ENCODE measurements at places on chromosomes 3 and 15.

- no peak for DNase-seq
Measured at GRCh38 chr15:39710681-39711080, 72.0 kb downstream of the FSIP1 start.

DNA sequence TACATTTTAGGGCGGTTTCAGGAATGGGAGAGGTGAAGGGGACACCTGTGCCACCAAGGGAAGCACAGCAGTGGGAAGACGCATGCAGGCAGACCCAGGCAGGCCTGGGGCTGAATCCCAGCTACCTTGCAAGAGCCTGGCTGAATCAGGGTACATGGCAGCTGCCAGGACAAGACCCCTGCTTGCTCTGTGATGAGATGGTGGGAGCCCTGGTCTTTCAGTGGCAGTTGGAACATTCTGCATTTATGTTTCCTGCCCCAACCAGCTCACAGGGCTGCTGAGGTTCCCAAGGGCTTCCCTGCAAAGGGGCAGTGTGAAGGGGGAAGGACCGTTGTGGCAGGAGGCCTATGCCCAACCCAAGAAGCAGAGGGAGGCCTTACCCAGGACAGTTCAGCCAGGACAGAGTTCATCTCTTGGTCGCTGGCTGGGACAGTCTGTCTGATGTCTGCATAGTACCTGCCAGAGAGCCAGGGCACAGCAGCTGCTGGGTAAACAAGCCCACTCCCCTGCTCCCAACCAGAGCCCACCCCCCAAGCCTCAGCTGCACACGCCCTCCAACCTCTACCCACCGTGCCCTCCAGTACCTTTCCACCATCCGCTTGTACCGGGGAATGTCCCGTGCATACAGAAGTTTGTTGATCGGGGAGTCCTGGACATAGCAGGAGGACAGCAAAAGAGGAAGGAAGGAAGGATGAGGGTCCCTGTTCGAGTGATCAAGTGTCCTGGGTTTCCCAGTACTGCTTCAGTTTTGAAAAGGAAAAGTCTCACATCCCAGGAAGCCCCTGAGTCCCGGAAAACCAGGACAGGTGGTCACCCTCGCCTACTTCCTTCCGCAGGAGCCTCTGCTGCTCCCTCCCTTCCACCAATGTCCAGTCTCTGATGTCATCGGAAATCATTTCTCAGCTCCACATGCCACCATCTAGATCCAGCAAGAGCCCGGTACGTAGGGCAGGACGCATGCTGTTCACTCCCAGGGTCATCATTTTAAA is 23.1 kb downstream of the PLXNB1 start:
- DNase-seq = no peak

DNA sequence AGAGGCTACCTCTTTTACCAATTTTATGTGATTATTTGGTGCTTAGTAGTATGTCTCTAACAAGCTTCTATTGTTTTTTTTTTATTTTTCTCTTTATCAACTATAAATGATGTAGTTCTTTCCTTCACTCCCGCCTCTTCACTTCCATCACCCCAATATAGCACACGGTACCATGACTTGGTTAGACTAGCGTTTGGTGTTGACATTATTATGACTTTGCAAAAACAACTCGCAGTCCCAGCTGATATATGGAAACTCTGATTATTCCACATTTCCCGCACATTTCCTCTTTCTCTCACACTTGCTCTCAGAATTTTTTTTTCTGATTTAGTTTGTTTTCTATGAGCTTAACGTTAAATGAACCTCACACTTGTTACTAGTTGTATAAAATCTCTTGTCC is 162.2 kb downstream of the GREM1 start:
- DNase-seq = no peak

DNA sequence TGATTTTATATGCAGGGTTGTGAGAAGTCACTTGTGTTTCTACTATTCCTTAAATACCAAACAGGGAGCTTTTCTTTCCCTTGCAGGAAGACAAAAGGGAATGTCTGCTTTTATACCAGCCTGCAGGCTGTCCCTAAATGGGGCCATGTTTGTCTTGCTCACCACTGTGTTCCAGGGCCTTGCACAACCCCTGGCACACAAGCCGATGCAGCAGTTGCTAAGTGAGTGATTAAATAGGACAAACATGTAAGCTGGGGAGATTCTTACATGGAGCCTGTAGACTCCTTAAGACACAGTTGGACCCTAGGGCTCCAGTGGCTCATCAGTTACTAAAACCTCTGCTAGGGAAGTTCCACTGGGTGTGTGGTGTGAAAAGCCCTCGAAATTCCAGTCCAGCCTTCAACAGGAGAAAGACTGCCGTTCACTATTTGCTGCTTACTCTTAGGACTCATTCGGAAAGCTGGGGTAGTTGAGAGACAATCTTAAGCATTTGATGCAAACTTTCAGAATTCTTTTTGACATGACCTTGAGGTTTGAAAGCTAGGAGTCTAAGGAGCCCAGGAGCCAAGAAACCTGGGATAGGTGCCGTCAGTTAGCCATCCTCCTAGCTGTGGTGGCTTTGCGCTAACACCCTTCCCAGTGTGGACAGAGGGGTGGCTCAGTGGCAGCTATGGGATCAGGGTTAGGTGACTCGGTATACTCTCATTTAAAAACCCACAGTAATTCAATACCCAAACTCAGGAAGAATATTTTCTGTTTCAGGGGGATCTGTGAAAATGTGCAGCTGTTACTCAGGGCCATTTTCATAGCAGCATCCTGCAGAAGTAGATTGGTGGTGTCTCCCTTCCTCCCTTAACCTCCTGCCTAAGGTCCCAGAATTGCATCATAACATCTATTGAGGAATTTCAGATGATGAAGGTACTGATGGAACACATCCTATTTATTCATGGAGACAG is 39.1 kb downstream of the SYNM start:
- DNase-seq = no peak

- no peak for DNase-seq
Measured at GRCh38 chr3:119125742-119126504, 20.0 kb upstream of the TEX55 start.

GRCh38 chr3:157042226-157042625 is 117.7 kb downstream of the CCNL1 start:
- DNase-seq = no peak

- DNase-seq = peak; percentile 91
Measured at GRCh38 chr3:30347679-30348216, 258.7 kb upstream of the TGFBR2 start.

DNA sequence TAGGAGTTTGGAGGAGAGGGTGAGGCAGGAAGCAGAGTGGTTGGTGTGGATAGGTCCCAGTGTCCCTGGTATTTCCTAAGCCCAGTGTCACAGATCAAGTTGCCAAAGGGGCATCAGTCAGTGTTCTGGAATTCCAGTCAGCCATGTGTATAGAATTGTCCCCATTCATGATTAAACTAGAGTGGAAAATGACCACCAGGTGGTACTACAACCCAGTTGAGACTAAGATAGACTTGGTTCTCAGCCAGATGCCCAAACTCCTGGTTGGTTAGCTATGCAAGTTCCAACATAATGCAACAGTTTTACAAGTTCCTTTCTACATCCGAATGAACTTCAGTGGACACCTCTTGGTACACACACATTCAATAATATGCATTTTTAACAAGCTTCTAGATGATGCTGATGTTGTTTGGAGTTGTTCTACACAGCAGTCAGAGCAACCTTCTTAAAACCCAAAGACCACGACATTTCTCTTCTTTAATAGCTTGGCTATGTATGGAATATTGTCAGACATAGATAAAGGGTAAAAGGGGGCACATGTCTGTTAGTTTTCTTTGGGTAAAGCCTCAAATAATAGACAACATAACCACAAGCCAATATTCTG is 8.4 kb upstream of the ATR start:
- peak; percentile 94 for DNase-seq

- no peak for DNase-seq
Measured at GRCh38 chr3:18840535-18841137, 307.7 kb upstream of the KCNH8 start.

- no peak for DNase-seq
Measured at GRCh38 chr3:154304116-154304786, 20.0 kb downstream of the DHX36 start.

- no peak for DNase-seq
Measured at GRCh38 chr3:106805625-106806024, 571.6 kb upstream of the CCDC54 start.

DNA sequence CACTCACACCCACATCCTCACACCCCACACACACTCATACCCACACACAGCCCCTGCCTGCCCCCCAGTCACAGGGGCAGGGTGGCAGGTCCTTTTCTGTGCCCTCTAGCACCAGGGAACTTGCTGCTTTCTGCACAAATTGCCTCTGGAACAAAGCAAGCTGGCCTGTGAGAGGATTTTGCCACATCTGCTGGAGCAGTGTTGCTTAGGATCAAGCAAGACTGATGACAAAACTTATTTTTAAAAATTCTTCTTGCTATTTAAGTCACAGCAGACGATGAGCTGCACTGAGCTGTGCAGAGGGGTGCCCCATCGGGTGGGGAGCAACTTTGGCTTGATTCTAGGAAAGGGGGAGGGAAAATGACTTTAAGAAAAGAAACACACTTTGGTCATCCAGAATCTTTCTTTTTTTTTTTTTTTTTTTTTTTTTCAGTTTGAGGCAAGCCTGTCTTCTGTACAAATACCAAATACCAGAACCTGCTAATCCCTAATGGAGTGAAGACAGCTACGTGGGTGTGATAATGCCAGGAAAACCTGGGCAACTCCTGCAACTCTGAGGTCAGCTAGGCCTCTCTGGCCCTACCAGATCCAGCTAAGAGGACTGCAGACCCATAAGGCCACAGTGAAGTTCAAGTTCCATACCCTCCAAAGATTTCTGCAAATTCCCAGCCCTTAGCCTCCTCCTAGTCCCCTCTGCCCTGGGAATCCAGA is 195.3 kb downstream of the ABHD5 start:
- no peak for DNase-seq

GRCh38 chr3:195023576-195023975 is 247.4 kb downstream of the XXYLT1 start:
- no peak for DNase-seq

DNA sequence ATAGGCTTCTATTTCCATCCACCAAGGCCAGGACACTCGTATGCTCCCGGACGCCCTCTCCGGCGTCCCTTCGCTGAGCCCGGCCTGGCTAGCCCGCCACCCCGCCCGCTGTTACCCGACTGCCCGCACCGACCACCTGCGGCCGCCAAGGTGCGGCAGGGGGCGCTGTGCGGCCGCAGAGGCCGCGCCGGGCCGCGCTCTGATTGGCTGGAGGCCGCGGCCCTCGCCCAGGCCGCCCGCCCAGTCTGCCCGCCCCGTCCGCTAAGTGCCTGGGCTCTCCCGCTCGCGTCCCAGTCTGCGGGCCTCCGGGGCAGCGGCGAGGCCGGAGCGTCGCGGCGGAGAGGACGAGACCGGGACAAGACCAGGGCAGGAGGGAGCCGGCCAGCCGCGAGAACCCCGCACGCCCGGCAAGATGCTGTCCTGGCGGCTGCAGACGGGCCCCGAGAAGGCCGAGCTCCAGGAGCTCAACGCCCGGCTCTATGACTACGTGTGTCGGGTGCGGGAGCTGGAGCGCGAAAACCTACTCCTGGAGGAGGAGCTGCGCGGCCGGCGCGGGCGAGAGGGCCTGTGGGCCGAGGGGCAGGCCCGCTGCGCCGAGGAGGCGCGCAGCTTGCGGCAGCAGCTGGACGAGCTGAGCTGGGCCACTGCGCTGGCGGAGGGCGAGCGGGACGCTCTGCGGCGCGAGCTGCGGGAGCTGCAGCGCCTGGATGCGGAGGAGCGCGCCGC is at the start of gene SYNM:
TSS of gene SYNM (plus strand) at position 293 of the 726 bp plus-strand sequence. CDS start at position 413, 120 bp downstream.
- peak; percentile 66 for DNase-seq

- no peak for DNase-seq
Measured at GRCh38 chr3:129453732-129454131, 13.7 kb downstream of the IFT122 start.

DNA sequence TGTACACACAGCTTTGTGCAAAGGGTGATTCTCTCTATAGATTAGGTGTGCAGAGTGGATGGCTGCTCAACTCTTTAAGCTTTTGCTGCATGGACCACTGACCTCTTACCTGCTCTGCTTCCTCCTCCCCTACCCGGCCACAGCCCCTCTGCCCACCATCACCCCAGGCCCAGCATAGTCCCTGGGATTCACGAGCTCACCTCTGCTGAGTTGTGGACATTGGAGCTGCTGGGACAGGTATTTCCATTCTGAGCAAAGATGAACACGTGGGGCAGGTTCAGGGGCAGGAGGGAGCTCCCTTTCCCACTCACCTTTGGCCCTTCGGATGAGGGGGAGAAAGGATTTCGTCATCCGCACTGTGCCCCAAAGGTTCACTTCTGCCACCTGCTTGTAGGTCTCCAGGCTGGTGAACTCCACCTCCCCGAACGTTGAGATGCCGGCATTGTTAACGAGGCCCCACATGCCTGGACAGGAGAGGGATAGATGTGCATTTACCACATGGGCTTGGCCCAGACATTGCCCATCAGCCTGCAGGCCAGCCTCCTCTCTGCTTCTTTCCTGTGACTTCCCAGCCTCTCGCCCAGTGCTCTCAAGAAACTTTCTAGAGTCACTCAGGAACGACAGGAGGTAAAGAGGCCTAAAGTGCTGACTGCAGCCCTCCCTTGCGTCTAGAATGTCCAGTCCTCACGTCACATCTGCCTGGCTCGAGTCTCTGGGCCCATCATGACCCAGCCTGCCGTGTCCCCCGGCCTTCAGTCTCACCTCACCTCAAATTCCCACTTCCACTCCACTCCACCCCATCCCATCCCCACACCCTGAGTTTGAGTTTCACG is 41.6 kb downstream of the BDH1 start:
- DNase-seq = no peak

GRCh38 chr15:59583088-59583487 is 28.5 kb upstream of the GCNT3 start:
- DNase-seq = no peak

- no peak for DNase-seq
Measured at GRCh38 chr3:114439284-114439683, 145.5 kb downstream of the TIGIT start.

GRCh38 chr3:122247825-122248185 is 64.3 kb downstream of the CASR start:
- no peak for DNase-seq

DNA sequence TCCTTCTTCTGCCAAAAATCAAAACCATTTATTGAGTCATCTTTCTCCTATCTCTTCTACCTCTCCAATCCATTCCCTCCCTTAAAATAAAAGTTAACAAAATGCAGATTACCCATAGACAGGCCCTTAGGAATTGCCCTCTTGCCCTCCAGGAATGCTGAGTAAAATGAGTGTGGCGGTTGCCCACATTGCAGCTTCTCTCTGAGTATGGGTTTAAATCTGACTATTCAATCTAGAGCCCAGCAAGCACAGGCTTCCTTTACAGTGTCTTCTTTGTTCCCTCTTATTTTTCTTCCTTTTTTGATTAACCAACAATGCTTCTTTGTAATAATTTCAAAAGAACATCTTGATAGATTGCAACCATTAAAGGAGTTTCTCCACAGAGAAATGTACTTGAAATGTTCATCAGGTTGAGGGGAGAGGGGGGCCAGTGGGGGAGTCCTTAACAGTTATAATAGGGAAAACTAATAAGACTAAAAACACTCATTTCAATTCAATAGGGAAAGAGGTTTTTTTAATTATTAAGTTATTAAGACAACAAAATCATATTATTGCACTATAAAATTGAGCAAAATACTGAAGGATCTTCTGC is 135.3 kb upstream of the LMCD1 start:
- no peak for DNase-seq
